ENCODE measurements at places on chromosomes 13 and 19.

GRCh38 chr13:48892053-48892687 is 83.5 kb upstream of the FNDC3A start:
- DNase-seq: no peak

GRCh38 chr13:113630296-113630695 is 27.7 kb downstream of the ATP4B start:
- DNase-seq: no peak

GRCh38 chr19:19033176-19033425 is 216 bp downstream of the SUGP2 start:
- no peak for DNase-seq

DNA sequence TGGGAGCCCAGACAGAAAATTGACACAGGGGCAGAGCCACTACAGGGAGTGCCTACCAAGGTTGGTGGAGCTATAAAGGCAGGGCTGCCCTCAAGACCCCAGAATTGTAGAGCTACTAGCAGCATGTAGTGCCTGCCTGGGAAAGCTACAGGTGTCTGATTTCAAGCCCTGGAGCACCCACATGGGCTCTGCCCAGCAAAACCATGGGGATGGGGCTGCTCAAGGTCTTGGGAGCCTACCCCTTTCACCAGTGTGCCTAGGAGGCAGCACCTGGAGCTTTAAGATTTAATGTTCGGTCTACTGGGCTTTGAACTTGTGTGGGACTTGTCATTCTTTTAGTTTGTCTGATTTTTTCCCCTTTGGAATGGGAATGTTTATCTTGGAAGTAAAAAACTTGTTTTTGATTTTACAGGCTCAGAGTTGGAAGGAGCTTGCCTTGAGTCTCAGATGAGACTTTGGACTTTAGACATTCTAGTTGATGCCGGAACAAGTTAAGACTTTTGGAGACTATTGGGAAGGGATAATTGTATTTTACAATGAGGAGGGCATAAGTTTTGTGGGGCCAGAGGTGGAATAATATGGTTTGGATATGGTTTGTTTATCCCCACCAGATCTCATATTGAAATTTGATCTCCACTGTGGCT is 45.1 kb downstream of the ALOX5AP start:
- DNase-seq: no peak

DNA sequence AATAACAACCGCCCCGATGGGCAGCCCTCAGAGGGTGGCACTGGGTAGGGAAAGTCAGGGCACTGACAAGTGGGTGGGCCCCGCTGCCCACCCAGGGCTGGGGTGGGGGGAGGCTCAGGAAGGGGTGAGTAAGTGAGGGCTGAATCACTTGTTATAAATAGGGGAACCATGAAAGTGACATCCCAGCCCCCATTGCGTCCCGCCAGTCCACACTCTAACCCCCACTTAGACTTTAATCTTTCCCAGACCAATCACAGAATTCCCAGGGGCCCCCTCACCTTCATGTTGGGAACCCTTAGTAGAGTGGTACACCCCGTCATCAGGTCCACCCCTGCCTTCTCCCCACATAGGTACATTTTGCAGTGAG is 37.0 kb upstream of the NANOS3 start:
- no peak for DNase-seq

GRCh38 chr13:39804332-39805210 is 149.1 kb downstream of the COG6 start:
- DNase-seq: no peak

DNA sequence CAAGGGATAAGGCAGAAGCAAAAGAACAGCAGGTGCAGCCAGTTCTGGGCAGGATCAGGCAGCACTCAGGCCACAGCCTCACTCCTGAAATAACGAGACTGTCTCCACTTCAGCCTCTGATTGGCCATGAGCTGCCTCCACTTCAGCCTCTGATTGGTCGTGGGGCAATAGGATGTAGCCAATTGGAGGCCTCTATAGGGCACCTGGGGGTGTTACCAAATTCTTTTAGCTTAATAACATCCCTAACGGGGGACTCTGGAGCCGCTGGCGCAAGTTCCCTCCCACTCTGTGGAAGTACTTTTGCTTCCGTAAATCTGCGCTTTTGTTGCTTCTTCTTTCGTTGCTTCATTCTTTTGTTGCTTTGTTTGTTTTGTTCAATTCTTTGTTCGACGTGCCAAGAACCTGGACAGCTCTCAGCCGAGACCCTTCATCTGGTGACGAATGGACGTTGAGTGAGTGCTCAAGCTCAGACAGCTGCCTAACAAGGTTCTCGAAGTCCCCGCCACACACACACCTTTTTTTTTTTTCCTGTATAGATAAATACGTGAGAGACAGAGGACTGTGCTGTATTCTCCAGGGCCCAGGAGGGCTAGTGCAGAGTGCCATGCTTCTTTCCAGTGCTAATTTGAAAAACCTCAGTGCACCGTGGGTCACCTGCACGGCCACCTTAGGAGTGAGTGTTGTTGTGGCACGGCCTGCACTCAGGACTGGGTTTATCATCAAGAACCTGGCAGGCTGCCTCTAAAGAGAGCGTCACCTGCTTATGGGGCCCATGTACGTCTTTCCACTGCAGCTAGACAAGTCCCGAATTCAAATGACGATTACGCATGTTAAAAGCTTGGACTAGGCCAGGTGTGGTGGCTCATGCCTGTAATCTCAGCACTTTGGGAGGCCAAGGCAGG is 32.0 kb upstream of the TUBGCP3 start:
- DNase-seq: peak; percentile 99

DNA sequence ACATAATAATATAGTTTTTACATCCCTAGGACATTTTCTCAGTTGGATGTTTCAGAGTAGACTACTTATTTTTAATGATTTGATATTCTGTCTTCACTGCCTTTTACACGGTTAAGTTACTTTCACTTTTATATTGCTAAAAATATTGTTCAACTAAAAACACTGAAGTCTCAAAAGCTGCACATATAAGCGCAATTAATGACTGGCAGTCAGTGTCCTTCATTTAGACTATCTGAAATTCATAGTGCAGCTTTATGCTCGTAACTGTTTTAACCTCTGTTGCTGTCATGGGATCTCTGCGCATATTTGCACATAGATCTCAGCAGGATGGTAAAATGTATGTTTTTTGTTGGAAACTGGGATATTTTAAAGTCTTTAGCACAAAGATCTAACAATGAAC is 864.3 kb downstream of the SLITRK6 start:
- DNase-seq: no peak

GRCh38 chr19:49328741-49329140 is 3.8 kb upstream of the SLC6A16 start:
- no peak for DNase-seq

GRCh38 chr13:62305756-62306155 is 890.1 kb upstream of the PCDH20 start:
- no peak for DNase-seq

DNA sequence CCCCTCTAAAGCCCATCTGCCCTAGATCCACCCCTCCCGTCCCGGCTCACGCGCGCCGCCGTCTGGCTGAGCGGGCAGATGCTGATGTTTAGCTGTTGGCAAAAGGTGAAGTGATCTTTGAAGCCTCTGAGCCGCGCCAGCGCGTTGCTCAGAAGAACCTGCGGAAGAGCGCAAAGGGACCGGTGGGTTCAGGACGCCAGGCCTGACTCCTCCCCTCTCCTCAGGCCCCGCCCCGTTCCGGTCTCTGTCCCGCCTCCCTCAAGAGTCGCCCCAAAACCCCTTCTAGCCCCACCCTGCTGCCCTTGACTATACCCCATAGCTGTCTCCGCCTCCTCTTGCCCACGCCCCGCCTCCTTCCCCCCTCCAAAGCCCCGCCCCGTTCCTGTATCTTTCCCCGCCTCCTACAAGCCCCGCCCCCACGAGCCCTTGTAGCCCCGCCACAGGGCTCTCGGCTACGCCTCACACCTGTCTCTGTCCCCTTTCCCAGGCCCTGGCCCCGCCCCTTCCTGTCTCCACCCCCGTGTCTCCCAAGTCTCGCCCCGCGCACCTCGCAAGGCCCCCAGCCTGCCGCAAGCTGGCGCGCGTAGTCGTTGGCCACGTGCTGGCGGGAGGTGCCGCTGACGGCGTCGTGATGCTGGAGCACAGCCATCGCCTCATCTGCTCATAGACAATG is 9.5 kb downstream of the MAN2B1 start:
- DNase-seq: no peak

DNA sequence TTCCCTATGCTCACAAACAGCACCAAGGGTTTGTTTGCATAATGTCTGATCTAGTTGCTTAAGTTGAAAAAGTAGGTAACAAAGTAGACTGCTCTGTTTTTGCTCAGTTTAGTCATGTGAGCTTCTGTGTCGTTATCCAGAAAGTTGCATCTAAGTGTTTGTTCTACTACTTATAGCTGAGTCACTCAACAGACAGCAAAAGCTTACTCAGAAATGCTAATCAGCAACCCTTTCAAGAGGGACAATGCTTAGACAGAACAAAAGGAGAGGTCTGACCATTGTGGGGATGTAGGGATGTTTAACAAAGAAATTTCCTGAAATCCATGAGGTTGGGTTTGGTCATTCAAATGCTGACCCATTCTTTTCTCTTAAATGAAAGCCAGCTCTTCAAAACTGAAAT is 106.4 kb downstream of the ATP8A2 start:
- DNase-seq: no peak

DNA sequence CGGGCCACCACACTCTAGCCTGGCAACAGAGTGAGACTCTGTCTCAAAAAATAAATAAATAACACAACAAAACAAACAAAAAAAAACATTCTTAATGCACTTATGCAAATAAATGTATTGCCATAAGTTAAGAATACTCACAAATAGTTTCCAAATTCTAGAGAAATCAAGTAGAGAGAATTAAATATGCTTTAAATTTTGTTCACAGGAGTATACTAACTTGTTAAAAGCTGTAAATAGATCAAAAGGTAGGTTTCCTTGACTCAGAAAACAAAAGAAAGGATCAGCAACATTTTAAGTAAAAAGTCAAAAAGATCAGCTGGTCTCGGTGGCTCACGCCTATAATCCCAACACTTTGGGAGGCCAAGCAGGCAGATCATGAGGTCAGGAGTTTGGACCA is 50.5 kb upstream of the ZNF429 start:
- no peak for DNase-seq

- no peak for DNase-seq
These were observed 148.9 kb downstream of the SHISA2 start for GRCh38 chr13:25902891-25903341.

GRCh38 chr19:11382898-11383705 is 1.0 kb downstream of the EPOR start:
- DNase-seq: no peak

GRCh38 chr13:112669881-112670499 is 19.8 kb upstream of the ATP11A start:
- DNase-seq: no peak

GRCh38 chr19:32917616-32917996 is 48.0 kb upstream of the SLC7A9 start:
- no peak for DNase-seq

GRCh38 chr13:67023130-67023876 is 206.8 kb downstream of the PCDH9 start:
- peak; percentile 76 for DNase-seq

- no peak for DNase-seq
These were observed 138.8 kb upstream of the GJB6 start for GRCh38 chr13:20370815-20371421.

DNA sequence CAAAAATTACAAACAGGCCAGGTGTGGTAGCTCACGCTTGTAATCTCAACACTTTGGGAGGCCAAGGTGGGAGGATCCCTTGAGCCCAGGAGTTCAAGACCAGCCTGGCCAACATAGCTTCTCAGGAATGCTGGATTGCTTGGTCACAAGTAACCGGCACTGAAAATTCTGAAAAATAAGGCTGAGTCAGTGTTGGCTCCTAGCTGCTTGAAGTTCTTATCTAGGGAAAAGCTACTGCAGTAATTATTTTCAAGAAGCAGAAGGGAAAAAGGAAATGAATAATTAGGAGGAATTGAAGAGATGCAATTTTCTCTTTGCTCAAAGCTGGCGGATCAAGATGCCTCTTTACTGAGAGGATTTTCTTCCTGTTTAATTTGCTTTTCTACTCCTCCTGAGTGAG is 75.0 kb upstream of the GTF3A start:
- DNase-seq: no peak

DNA sequence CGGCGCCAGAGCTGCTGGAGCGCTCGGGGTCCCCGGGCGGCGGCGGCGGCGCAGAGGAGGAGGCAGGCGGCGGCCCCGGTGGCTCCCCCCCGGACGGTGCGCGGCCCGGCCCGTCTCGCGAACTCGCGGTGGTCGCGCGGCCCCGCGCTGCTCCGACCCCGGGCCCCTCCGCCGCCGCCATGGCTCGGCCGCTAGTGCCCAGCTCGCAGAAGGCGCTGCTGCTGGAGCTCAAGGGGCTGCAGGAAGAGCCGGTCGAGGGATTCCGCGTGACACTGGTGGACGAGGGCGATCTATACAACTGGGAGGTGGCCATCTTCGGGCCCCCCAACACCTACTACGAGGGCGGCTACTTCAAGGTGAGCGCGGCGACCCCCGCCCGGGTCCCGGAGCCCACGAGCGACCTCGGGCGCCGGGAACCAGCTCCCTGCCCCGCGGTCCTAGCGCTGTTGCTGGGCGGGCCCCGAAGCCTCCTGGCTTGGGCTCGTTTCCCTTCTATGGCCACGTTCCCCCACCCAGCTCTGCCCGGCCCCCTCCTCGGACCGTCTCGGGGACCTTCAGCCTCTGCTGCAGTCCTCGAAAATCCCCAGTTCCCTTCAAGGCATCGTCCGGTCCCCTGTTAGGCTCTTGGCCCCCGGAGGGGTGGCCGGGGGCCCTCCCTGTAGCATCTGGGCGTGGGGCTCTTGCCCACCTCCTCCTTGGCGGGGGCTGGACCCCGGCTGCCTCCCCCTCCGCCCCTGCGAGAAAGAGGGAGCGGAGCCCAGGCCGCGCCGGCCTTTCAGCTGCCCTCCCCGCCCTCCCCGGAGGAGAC is at the start of gene CDC34:
Gene CDC34, plus strand, starts transcription at position 8 of the 808 bp plus-strand sequence. Its CDS starts 172 bp downstream, at position 180.
- no peak for DNase-seq

GRCh38 chr19:7788178-7788932 is 25.3 kb downstream of the CLEC4M start:
- no peak for DNase-seq

GRCh38 chr13:31761951-31762350 is 22.6 kb downstream of the RXFP2 start:
- no peak for DNase-seq

DNA sequence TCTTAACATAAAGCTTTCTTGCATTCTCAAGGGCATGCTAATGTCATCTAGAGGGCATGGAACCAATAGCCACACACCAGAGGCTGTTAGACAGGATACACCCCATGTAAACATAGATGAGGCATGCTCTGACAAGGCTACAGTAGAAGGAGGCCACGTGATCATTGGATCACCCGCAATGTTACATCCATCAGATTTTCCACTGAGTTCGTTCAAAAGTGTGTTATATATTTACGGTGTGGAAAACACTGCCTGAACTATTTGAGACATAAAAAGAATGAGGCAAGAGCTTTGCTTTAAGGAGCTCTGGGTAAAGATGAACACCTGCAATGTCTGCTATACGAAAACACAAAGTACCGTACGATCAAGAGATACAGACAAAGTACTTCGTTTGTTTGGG is 817.5 kb upstream of the SLC10A2 start:
- no peak for DNase-seq

GRCh38 chr13:29918845-29919244 is 68.4 kb upstream of the UBL3 start:
- no peak for DNase-seq

- DNase-seq: no peak
These were observed 33.5 kb upstream of the FLT1 start for GRCh38 chr13:28528388-28528787.

- DNase-seq: no peak
These were observed 290.2 kb upstream of the ATXN8OS start for GRCh38 chr13:69817333-69817869.

Data from NCI-H1092 treated with DMSO at 0.1 percent for 48 hours (cell line).